ENCODE measurements at places on chromosomes 13 and 19.

DNA sequence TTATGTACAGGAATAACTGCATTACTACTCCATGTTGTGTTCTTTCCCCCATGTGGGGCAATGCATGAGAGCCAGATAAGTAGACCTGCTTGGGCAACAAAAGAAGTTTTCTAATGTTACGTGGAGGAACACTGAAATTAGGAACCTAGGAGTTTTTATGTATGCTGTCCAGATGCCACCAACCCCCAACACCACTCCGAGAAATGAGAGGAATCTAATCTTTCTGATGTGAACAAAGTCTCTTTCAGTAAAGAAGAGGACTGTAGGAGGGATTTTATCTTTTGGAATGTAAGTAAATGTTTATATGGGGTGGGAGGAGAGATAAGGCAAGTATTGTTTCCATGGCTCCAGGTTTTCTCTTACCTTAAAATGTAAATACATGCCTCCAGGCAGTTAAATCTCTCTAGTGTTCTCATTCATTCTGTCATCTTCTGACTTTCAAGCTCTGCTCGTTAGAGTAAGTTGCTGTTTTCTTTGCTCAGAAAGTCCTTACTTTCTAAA is 820.6 kb downstream of the PCDH17 start:
- DNase-seq: no peak

DNA sequence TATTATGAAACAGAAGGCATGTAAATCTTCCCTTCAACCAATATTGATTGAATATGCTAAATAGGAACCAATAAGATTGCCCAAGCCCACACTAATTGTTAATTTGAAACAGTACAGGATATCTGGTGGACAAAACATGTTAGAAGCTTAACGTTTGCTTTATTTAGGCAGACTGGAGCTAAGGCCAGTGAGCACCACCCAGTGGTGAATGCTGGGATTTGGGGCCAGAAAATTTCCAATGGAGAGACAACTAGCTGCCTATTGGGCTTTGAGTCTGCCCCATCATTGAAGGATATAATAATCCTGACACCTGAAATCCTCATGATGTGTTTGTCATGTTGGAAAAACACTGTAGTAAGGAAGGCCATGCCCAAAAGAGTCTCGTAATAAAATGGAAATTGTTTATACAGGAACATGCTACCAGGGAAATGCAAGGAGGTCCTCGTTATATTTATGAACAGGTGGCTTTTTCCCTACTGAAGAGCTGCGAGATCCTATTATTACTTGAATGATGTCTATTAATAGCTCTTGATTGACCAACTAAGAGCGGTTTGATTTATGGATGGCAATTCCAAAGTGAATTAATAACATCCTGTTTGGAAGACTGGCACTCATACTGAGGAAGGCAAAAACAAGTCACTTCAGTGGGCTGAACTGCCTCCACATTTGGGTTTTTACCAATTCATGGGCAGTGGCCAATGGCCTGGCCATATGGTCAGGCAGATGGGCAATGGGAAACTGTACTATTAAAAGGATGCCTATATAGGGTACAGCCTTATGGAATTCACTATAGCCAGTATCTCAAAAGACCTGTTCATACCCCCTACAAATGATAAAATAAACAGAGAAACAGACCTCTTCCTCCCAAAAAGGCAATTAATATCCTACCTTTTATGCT is 8.7 kb downstream of the SIGLECL1 start:
- DNase-seq: no peak

GRCh38 chr19:19110410-19111135 is 27.7 kb downstream of the TMEM161A start:
- no peak for DNase-seq

GRCh38 chr19:50998061-50998460 is 3.3 kb downstream of the KLK8 start:
- DNase-seq: no peak

GRCh38 chr19:412356-413355 is 3.7 kb upstream of the C2CD4C start:
- DNase-seq: no peak

DNA sequence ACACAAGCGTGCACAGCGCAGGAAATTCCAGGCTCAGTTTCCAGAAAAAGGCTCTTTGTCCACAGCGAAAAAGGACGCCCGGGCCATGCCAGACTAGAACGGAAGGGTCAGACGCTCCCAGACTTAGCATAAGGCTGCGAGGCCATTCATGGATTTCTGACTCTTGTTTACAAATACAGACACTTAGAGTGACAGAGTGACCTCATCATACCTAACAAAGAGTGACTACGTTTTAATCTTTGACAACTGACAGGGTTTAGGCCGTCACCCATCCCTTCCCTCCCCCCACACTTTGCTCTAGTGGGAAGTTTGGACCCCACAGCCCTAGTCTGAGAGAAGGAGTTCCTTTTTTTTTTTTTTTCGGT is 418 bp upstream of the ZNF709 start:
- DNase-seq: peak; percentile 14

- DNase-seq: no peak
These were observed 814 bp downstream of the ZNF480 start for GRCh38 chr19:52297601-52298364.

Data from NCI-H2029 (cell line).